Karpas-422 (cell line): ENCODE measurements at places on chromosomes 1 and 21. TPM values are rescaled to one million over a fixed set of nuclear protein-coding genes. Genes with fewer than 3 reads are reported as not detected.

Gene CDC42BPA
- not detected in 2 replicates for total RNA-seq

Gene HOOK1
- not detected in 2 replicates for total RNA-seq

Gene S100PBP
- 23.7 and 30.8 TPM in 2 replicates for total RNA-seq

DNA sequence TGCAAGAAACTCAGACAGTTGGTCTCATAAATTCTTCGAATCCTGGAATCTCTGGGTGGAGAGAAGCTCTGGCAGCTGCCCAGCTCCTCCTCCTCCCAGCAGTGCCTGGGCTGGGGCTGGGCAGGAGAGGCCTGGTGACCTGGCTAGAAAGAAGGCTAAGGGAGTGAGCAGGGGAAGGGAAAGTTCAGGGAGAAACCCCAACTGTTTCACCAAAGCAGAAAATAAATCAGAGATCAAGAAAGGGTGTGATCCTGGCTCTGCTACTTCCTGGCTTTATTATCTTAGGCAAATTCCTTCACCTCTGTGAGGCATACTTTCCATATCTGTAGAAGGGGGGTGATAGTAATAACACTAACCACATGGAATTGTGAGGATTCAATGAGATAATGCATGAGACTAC is 8.8 kb upstream of the COL16A1 start:
- H3K4me1 ChIP-seq, result peaks cover 6% of the 10 kb centered on the region
- no peaks in the 10 kb centered on the region for H3K36me3 ChIP-seq
- no peak overlapping the region for H3K4me3 ChIP-seq
- DNase-seq, result no peak
- H3K27ac ChIP-seq, result no peak overlapping the region
- H3K27me3 ChIP-seq, result no peaks in the 10 kb centered on the region

DNA sequence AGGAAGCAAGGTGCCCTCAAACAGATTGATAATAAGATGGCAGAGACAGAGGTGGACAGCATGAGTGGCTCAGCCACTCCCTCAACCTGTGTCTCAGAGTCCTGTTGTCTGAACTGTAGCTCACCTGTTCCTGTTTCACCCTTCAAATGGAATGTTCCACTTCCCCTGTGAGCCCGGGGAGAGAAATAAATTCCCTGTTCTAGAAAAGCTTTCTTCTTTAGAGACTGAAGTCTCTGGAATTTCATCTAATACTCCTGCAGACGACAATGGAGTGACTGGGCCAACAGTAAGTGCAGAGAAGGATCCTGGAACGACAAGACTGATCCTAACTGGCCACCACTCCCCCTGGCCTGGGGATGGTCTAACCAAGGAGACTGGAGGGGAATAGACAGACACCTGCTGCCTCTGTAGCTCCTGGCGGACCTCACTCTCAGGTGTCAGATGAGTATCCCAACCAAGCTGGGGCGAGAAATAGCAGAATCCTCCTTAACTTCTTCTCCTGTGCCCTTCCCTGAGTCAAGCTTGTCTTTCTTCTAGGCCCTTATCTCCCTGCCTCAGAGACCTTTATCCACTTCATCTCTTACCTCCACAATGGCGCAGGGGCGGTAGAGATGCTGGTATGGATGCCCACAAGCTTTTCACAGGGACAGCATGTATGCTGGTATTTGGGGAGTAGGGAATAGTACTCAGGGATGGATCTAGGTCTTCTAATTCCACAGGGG is 45.4 kb downstream of the PLEKHA6 start:
- no peak for DNase-seq
- H3K4me1 ChIP-seq, result no peaks in the 10 kb centered on the region
- H3K36me3 ChIP-seq, result no peaks in the 10 kb centered on the region
- H3K4me3 ChIP-seq, result no peak overlapping the region
- H3K27ac ChIP-seq, result no peak overlapping the region
- no peaks in the 10 kb centered on the region for H3K27me3 ChIP-seq

DNA sequence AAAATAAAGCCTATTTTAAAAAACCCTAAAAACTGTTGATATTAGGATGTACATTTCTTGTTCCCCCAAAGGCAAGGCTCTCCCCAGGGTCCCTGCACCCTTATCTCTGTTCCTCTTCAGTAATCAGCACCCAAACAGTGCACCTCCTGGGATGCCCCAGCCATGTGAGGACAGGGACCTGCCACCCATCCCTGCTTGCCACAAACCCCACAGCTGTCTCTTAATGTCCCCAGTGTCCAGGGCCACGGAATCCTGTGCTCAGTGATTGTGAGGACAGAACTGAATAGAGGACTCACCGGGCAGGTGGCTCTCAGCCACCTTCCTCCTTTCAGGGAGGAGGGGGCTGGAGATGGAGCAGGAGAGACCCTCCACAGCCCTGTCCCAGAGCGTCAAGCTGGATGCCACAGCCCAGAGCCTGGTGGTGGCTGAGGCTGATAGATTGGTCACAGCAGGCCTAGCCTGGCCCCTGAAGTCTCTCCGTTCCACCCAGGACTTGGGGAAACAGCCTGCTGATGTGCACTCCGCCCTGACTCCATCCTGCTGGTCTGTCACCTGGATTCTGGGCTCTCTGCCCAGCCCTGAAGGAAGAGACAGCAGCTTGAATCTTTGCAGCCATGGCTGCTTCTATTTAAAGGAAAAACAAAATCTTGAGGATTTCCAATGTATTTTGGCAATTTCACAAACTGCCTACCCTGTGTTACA is 23.1 kb downstream of the RNF187 start:
- H3K4me3 ChIP-seq, result no peak overlapping the region
- DNase-seq, result no peak
- H3K4me1 ChIP-seq, result no peaks in the 10 kb centered on the region
- H3K27ac ChIP-seq, result no peak overlapping the region
- no peaks in the 10 kb centered on the region for H3K27me3 ChIP-seq

DNA sequence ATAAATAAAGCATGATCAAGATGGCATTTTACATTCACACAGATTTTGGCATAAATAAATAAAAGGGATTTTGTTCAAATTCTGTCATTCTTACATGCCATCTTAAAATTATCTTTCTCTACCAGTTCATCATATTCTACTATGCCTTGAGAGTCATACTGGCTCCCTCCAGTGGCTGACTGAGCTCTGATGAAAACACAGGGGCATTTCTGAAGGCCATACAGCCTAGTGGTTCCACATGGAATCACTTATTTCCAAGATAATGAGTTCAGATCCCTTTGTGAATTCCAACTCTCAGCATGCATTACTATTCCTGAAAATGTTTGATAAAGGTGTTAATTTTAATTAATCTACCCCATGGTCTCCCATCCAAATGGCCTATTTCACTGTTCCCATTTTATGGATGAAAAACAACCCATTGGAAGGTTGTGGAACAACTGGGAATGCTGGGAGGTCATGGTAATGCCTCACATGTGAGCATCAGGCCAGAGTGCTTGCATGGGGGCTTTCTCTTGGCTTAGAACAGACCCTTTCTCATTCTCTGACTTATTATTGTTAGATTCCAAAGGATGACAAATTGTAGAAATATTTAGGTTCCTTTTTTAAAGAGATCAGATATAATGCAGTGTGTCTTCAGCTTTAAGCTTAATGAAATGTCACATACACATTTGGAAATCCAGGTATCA is 622.4 kb upstream of the PKN2 start:
- H3K4me1 ChIP-seq, result no peaks in the 10 kb centered on the region
- H3K27me3 ChIP-seq, result no peaks in the 10 kb centered on the region
- H3K27ac ChIP-seq, result no peak overlapping the region

- DNase-seq, result no peak
- H3K4me3 ChIP-seq, result no peak overlapping the region
- H3K27me3 ChIP-seq, result no peaks in the 10 kb centered on the region
- H3K36me3 ChIP-seq, result peaks cover 19% of the 10 kb centered on the region; the same call in 1 of the 2 replicates
Measured at GRCh38 chr21:25584833-25585676, 22.2 kb downstream of the MRPL39 start.

- H3K27ac ChIP-seq, result no peak overlapping the region
- no peak overlapping the region for H3K4me3 ChIP-seq
- peak; percentile 87 for DNase-seq
- peaks cover 6% of the 10 kb centered on the region for H3K4me1 ChIP-seq
Measured at GRCh38 chr21:44510508-44511218, 29.3 kb downstream of the KRTAP10-1 start.

GRCh38 chr1:22044690-22045420 is 7.7 kb upstream of the CDC42 start:
- H3K27ac ChIP-seq, result no peak overlapping the region
- H3K27me3 ChIP-seq, result no peaks in the 10 kb centered on the region
- no peak overlapping the region for H3K4me3 ChIP-seq

DNA sequence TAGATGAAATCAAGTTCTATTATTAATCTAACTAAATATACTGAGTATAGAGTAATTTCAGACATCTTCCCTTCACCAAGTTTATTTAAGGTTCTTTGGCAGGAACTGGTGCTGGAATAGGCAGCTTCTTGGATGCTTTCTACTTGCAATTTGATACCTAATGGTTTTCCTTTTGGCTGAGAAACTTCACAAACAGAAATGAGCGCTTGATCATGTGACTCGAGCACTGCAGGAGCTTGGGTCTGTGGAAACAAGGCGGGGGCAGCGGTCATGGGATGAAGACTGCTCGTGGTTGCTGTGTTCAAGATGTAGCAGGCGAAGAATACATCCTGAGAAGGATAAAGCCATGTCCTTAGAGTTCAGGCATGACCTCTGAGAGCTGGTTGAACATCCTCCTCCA is 136.8 kb downstream of the PTPRC start:
- H3K4me3 ChIP-seq, result no peak overlapping the region
- H3K36me3 ChIP-seq, result no peaks in the 10 kb centered on the region
- H3K27ac ChIP-seq, result no peak overlapping the region

GRCh38 chr1:60571811-60572210 is 498.2 kb upstream of the C1orf87 start:
- H3K4me3 ChIP-seq, result no peak overlapping the region
- no peak overlapping the region for H3K27ac ChIP-seq
- H3K36me3 ChIP-seq, result no peaks in the 10 kb centered on the region
- no peaks in the 10 kb centered on the region for H3K4me1 ChIP-seq
- no peaks in the 10 kb centered on the region for H3K27me3 ChIP-seq

- no peak for DNase-seq
- no peak overlapping the region for H3K27ac ChIP-seq
- H3K4me3 ChIP-seq, result no peak overlapping the region
- H3K4me1 ChIP-seq, result no peaks in the 10 kb centered on the region
Measured at GRCh38 chr1:170309389-170310013, 163.7 kb downstream of the NTMT2 start.

- DNase-seq, result no peak
- no peaks in the 10 kb centered on the region for H3K27me3 ChIP-seq
- no peak overlapping the region for H3K27ac ChIP-seq
- no peaks in the 10 kb centered on the region for H3K36me3 ChIP-seq
- H3K4me3 ChIP-seq, result no peak overlapping the region
Measured at GRCh38 chr1:220956501-220957232, 77.4 kb downstream of the HLX start.

GRCh38 chr1:154423304-154423987 is 18.3 kb downstream of the IL6R start:
- H3K27ac ChIP-seq, result no peak overlapping the region
- no peaks in the 10 kb centered on the region for H3K36me3 ChIP-seq
- no peak for DNase-seq
- H3K4me3 ChIP-seq, result no peak overlapping the region
- H3K4me1 ChIP-seq, result no peaks in the 10 kb centered on the region

DNA sequence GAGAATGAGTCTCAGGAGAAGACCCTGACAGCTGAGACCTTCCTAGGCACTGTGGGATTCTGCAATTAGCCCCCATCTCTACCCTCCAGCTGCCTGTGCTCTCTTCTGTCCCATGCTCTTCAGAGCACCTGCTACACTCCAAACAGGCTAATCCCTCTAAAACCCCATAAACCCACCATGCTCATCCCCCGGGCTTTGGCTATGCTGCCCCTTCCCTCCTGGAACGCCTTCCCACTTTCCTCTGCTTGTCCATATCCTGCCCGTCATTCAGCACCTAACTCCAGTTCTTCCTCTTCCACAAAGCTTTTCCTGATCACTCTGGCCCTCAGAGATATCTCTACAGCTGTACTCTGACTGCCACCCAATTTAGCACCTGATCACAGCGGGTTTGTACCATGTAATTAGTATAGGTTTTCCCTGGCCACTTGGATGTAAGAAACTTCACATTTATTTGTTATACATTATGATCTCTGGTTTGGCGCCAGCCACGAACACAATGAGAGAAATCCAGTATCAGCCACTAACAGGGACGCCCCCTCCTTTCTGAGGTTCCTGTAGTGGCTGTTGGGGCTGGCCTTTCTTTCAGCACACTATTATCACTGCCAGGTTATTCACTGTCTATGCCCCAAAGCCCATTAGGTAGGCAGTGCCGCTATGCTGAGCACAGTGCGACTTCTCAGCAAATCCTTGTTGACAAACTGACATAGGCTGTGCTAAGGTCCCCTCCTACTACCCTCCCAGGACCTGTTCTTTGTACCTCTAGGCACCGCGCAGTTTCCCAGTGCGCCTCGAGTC is 45.1 kb downstream of the CDC7 start:
- DNase-seq, result no peak
- H3K27ac ChIP-seq, result no peak overlapping the region
- no peaks in the 10 kb centered on the region for H3K36me3 ChIP-seq
- H3K4me1 ChIP-seq, result no peaks in the 10 kb centered on the region
- H3K27me3 ChIP-seq, result no peaks in the 10 kb centered on the region
- H3K4me3 ChIP-seq, result no peak overlapping the region

DNA sequence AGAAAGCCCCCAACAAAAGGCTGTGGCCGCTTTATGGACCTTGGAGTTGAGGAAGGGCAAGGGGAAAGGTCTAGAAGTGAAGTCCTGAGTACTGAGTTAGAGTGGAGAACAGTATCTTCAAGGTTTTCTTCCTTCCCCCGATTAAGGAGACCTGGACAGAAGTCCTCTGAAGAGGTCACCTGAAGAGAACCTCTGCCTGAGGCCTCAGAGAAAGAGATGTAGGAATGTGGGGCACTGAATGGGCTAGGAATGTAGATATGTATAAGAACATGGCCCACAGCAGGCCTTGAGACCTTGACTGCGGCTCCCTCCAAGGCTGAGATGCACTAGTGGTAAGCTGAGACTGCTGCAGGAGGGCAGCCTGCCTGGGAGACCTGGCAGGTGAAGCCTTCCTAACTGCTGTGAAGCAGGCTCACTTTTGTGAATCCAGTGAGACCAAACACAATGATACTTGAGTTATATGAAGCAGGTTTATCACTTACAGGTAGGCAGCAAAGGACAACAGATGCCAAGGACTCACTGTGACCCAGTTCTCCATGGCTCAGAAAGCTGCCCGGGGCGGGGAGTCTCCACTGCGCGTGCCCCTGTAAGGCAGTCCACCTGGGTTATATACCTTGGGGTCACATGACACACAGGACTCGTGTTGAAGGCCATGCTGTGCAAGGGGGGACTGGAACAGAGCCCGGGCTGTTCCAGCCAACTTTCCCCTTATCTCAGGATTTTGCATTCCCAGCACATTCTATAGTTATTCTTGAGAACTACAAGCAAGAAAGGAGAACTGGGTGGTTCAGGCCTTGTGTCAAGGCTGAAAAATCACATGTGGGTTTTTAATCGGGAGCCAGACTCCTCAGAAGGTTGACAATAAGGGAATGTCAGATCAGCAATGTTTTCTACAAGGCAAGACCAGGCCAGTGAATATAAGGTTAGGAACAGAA is 78.8 kb upstream of the PPM1J start:
- H3K36me3 ChIP-seq, result no peaks in the 10 kb centered on the region
- H3K4me3 ChIP-seq, result no peak overlapping the region
- H3K4me1 ChIP-seq, result peaks cover 17% of the 10 kb centered on the region
- no peak overlapping the region for H3K27ac ChIP-seq
- no peak for DNase-seq

- no peaks in the 10 kb centered on the region for H3K27me3 ChIP-seq
- H3K36me3 ChIP-seq, result no peaks in the 10 kb centered on the region
- DNase-seq, result no peak
- H3K27ac ChIP-seq, result peak overlapping the region; percentile 79; the same call in 1 of the 2 replicates
- H3K4me1 ChIP-seq, result peaks cover 54% of the 10 kb centered on the region
- no peak overlapping the region for H3K4me3 ChIP-seq
Measured at GRCh38 chr1:76238094-76238628, 163.6 kb downstream of the ST6GALNAC3 start.
